Stimulated activated CD4-positive, alpha-beta T cell treated with anti-CD3 and anti-CD28 coated beads, Interleukin-1b, Interleukin-23, amount 100 ng/mL, for 1 hour (primary cell): ENCODE measurements at places on chromosomes 2 and 18.

DNA sequence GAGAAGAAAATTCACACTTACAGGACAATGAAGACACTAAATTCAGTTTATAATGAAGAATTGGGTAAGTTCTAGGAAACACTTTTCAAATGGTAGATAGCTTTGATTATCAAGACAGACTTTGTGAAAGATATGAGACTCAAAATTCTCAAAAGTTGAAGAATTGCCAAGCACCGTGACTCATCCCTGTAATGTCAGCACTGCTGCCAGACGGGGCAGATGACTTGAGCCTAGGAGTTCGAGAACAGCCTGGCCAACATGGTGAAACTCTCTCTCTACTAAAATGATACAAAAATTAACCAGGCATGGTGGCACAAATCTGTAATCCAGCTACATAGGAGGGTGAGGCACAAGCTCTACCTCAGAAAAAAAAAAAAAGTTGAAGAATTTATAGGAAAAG is 1820.1 kb upstream of the LRRTM1 start:
- no peak for DNase-seq

- no peak for DNase-seq
These were observed 15.8 kb downstream of the CWC22 start for GRCh38 chr2:179991344-179991743.

- DNase-seq: no peak
These were observed 219.6 kb upstream of the RGPD4 start for GRCh38 chr2:107607054-107607453.

DNA sequence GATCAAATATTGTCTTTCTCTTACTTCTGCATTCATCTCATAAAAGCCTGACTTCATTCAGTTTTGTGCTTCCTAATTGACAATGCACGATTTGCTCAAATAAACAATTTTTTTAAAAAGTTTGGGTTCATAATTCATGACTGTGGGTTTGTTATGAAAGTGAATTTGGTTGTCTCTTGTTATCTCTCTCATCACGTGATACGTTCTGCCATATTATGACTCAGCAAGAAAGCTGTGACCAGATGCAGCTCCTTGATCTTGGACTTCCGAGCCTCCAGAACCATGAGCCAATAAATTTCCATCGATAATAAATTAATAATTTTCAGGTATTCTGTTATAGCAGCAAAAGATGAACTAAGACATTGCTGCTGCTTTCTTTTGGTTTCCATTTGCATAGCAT is 156.5 kb upstream of the LRATD1 start:
- DNase-seq: no peak

DNA sequence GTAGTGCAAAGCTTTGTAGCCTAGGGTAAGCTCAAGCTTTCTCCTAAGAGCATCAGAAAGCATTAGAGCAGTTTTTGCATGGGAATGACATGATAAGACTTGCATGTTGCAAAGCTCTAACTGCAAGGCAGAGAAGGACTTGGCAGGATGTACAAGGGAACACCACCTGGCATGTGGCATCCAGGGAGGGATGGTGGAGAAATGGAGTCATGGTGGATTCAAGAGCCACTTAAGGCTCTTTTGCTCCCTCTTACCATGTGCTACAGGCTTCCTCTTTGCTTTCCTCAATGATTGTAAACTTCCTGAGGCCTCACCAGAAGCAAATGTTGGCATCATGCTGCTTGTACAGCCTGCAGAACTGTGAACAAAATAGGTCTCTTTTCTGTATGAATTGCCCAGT is 266.0 kb downstream of the GLI2 start:
- DNase-seq: no peak

DNA sequence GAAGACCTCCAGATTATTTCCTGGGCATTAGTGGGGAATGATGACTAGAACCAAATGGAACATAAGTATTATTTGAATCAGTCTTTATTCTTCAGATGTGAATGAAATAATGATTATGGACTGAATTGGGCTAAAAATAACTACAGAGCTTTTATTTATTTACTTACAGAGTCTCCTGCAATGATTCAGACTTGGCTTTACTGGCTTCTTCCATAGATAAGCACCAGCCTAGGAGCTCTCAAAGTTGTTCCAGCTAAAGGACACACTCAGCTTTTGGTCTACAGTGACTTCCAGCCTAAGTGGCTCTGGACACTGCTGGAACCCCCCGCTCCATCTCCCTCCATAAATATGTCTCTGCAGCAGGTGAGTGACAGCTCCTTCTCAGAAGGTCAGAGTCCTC is 24.3 kb upstream of the ARHGAP25 start:
- no peak for DNase-seq

DNA sequence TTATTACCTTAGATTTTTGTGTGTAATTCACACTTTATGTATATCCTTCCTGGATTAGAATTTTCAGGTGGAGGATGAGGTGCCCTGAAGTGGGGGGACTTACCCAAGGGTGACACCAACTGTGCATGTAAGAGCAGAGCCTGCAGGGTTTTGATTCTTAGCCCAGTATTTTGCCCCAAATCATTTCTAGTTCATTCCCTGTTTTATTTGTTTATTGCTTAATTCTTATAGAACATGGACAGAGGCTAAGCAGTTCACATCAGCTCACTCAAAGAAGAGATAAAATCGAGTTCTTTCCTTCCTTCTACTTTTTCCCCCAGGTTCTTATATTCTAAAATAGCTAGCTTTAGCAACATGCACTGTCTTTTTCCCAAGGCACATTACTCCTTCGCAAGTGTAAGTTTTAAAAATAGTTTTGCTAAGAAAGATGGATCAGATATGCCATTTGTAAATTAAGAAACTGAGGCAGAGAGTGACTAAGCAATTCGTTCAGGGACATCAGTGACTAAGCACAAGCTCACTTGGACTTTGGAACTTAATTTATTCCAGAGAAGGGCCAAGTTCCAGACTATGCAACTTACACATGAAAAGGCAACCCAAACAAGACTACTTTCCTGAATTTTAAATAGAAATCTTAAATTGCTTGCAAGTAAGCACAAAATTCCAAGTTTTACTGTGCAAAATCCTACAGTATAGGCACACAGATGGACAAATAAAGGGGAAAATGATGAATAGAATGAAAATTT is 427.9 kb upstream of the POU3F3 start:
- no peak for DNase-seq

GRCh38 chr2:181111059-181111458 is 130.7 kb downstream of the UBE2E3 start:
- DNase-seq: no peak

- DNase-seq: no peak
These were observed 351.2 kb downstream of the CDH2 start for GRCh38 chr18:27825689-27826088.

GRCh38 chr2:39715095-39715494 is 49.4 kb downstream of the TMEM178A start:
- DNase-seq: no peak

DNA sequence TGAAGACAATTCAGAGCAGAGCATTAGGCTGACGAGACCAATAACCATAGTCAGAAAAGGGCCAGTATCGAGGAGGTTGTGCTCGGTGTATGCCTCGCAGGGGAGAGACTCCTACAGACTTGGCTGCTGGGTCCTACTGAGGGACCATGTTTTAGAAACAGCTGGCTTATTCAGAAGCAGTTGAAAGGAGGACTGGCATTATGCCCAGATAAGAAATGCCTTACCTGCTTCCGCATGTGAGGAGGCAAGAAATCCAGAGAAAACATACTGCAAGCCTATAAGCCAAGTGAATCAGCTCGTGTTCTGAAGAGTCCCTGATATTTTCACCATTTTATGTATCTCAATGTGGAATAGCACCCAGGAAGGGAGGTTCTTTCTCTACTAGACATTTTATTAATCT is 434.7 kb downstream of the GRB14 start:
- DNase-seq: no peak

DNA sequence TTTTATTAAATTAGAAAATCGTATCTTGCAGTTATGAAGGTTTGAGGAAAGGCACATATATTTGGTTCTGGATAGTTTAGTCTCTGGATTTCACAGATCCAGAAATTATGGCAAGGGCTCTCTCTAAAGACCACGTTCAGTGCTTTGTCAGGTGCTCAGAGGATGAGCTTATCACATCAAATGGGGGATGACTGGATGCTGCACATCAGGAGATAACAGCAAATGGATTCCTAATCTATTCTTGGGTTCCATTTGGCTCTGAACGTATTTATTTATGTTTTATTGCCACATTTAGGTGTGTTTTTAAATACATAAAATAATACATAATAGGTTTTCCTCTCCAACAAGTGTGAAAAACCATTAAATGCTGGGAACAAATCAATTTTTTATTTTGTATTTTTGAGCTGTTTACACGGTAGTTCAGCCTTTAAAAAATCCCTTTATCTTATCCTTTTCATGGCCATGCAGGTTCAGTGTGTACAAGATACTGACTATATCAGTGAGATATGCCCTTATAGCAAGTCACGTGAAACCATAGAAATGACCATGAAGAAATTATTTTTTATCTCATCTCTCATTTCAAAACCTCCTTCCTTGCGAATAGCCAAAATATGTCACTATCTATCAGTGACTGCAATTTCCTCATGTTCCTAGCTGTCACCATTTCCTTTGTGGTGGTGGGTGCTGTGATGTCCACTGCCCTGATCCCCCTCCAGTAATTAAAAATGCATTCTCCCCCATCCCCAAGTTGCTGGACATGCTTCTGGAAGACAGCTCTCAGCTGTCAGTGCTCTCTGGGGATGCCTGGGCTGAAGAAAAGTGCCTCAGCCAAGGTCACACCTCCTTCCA is 25.9 kb upstream of the CXCR4 start:
- DNase-seq: no peak

DNA sequence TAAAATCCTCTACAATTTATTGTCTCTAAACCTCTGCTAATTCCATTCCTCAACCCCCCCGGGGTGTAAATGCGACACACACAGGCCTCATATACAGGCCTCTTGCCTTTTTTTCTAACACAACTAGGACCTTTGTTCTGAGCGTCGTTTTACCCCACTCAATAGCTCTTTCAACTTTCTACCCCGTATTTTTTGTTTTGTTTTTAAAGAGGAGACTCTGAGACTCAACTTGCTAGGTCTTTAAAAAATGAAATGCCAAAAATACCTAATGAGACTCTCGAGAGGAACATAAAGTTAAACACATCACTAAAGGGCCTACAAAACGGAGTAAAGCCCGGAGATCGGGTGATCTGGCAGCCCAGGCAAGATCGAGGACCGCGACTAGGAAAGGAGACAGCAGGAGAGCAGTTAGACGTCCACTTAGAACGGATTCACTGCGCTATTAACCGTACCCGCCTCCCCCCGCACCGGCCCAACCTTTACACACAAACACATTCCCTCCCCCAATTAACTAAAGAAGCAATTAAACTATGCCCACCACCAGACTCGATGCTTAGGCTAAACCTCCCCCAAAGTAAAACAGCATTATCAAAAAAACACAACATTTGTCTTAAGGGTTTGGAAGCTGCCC is 1.7 kb downstream of the TRIP12 start:
- DNase-seq: no peak
